ENCODE measurements at places on chromosomes 2 and 18.
A peak's percentile ranks its signal among the peaks of the same experiment; 100 is the strongest.

DNA sequence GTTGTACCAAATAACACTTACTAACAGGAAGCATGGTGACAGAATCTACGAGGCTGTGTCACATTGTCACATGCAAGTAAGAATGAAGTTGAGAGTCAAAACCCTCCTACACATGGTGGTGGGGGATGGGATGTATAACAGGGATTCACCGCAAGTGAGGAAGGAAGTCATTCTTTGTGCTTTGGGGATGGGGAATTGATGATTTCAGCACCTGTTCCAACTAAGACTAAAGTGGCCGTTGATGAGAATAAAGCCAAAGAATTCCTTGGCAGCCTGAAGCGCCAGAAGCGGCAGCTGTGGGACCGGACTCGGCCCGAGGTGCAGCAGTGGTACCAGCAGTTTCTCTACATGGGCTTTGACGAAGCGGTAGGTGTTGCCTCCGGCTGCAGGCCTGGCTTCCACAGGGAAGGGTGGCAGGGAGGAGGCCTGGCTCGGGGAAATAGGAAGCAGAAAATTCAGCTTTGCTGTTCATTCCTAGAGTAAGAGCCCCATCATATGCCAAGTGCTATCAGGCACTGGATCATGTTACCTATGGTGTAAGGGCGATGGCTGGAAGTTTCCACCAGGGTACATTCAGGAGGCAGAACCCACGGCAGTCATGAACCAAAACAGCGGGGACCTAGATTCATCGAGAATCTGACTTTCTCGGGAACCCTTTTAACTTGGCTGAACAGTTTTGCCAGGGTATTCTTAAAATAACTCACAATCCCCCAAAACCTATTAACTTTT lies 120.3 kb downstream of the UXS1 start:
- DNase-seq, result no peak

DNA sequence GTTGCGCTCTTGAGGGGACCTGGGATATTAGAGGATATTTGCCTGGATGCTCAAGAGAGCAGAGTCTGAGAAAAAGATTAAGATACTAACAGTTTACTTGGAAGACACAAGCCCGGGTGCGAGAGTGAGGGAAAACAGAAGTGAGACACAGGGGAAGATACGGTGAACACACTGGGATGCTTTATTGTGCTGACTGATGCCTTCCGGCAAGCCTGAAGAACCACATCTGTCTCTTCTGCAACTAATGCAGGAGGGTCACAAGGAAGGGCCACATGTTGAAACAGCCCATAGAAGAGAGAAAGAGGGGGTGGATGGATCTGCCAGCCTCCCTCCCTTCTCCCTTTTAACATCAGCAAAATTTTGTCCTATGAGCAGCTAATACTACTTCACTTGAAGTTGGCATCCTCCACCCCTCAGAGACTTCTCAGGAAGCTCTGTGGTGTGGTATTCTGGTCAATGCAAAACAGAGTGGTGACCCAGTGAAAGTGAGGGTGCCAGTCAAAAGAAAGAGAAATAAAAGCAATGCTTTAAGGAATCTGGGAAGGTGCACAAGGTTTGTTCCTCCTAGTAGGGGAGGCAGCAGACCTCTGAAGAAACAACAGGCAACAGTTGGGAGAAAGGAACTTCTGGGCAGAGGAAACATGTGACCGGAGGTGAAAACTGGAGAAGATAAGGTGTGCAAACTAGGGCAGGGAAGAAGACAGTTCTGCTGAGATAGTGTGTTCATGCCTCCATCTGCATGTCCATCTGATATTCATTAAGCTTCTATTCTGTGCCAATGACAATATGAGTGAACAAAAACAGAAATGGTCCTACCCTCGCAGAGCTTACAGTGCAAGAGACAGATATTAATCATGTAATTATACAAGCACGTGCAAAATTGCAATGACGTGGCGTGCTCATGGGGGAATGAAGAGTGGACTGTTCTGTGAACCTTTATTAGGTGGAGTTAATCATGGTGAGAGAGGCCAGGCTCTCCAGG lies 107.1 kb downstream of the LYPD6B start:
- DNase-seq, result no peak

DNA sequence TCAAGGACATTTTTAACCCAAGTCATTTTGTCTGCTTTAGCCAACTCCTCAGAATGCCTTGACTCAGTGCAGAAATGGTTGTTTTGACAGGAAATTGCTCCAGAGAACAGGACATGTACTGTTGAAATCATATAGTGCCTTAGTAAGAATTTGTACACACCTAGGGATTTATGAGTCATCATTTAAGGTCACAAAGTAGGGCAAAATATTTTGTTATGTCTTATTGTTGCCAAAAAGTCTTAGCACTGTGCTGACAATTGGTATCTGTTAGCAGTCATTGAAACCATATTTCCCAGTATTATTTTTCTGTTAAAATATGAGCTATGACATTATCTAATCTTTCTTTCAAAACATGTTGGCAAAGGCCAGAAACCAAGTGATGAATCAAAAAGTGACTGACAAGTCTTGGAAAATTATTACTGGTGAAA lies 104.5 kb downstream of the OSBPL6 start:
- peak; percentile 10 for DNase-seq

DNA sequence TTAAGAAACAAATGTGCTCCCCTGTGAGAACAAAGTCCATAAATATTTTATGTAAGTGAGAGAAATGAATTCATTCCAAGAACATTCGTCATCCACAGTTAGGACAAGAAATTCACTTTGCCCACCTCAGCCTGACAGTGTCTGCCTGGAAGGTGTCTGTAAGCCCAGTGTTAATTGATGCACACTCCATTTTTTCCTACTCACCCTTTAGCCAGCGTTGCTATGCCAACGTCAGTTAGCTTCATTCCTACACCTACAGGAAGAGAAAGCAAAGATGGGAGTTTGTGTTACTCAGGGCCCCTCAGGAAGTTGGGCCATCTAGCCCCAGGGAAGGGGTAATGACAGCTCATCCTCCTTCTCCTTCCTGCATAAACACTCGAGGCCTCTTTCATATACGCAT lies 131.0 kb downstream of the ALPK2 start:
- DNase-seq, result no peak

DNA sequence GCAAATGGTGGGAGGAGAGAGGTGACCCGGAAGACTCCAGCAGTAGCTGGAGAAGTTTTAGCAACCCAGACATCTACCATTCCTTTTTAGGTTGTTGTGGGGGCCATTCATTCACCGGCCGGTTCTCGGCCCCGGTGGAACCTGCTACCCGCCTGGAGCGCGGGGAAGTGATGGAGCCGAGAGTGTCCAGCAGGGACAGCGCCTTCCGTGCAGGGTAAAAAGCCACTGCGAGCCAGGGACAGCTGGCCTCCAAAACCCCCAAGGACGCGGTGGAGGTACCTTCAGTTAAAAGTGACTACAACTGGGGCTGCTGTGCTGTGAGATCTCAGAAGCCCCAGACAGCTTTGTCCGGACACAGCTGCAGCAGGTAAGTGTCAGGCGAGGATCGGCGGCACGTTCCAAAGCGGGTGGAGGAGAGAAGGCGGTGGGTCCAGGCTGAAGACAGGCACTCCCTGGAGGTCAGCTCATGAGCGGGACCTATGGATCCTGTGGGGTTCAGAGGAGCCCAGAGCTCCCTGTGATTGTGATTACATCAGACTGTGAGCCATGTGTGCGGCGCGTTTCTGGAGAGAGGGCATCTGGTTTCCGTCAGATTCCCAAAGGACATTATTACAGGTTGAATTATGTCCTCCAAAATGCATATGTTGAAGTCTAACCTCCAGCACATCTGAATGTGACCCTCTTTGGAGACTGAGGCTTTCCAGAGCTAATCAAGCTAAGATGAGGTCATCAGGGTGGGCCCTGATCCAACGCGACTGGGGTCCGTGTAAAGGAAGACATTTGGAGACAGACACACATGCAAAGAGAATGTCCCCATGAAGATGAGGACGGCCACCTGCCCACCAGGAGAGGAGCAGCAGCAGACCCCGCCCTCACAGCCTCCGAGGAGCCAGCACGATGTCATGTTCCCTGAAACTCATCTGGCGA lies 276.3 kb downstream of the EIPR1 start:
- DNase-seq, result no peak

DNA sequence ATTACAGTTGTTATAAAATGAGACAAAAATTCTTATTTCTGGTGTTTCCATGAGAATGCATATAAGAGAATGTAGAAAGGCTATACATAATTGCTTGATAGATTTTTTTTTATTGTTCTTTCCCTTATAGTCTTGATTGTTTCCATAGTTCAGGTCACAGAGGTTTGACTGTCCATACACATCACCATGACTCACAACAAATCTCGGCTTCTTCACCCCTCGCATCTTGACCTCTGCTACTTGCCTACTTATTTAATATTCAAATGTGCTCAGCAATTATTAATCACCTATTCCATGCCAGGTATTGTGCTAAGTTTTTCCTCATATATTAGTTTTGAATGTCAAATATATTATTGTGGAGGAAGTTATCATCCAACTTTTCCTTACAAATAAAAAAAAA lies 789.6 kb downstream of the RNF144A start:
- DNase-seq, result no peak

GRCh38 chr18:1048032-1048431 lies 143.4 kb downstream of the ADCYAP1 start:
- DNase-seq, result no peak

- DNase-seq, result no peak
Observed at GRCh38 chr2:230915319-230915718, 9.7 kb downstream of the GPR55 start.
